ENCODE measurements at places on chromosomes 6 and 20.

DNA sequence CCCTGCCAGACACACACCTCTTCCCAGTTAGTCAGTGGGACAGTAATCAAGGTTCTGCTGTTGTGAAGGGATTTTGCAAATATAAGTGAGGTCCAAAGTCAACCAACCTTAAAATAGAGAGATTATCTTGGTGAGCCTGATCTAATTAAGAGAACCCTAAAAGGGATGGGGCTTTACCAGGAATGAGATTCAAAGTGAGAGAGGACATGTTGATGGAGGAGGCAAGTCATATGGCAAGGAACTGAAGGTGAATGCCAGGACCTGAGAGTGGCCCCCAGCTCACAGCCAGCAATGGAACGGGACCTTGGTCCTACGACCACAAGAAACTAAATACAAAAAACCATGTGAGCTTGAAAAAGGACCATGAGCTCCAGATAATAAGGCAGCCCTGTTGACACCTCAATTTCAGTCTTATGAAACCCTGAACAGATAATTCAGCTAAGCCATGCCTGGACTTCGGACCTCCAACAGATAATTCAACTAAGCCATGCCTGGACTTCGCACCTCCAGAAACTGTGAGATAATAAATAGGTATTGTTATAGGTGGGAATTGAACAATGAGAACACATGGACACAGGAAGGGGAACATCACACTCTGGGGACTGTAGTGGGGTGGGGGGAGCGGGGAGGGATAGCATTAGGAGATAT is 253.4 kb downstream of the GMPR start:
- DNase-seq: no peak

GRCh38 chr20:62697468-62697912 is 11.1 kb upstream of the NTSR1 start:
- no peak for DNase-seq

DNA sequence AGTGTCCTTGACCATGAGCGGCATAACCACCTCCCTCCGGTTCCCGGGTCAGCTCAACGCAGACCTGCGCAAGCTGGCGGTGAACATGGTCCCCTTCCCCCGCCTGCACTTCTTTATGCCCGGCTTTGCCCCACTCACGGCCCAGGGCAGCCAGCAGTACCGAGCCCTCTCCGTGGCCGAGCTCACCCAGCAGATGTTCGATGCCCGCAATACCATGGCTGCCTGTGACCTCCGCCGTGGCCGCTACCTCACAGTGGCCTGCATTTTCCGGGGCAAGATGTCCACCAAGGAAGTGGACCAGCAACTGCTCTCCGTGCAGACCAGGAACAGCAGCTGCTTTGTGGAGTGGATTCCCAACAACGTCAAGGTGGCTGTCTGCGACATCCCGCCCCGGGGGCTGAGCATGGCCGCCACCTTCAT is 4.9 kb downstream of the TUBB1 start:
- no peak for DNase-seq

DNA sequence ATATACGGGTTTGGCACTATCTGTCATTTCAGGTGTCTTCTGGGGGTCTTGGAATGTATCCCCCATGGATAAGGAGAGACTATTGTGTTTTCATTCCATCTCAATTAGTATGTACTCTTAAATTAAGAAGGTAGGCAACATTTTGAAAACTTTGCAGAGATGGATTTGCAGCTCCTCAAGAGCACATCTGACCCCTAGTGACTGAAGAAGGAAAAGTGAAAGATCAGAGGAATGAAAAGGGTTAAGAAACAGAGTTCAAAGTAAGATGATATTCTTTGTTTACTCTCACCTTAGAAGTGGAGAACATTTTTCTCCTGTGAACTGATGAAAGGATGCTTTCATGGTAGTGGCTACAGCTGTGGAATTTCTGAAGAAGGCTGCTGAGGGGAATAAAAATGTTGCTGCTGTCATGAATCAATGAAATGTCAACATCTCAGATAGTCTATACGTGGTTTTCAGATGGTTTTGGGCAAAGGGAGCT is 41.5 kb downstream of the SH3BGRL2 start:
- no peak for DNase-seq

GRCh38 chr20:21026951-21027350 is 79.2 kb downstream of the LINC00237 start:
- no peak for DNase-seq

- DNase-seq: no peak
These were observed 166.8 kb downstream of the IBTK start for GRCh38 chr6:82080767-82081166.

- no peak for DNase-seq
These were observed 362.6 kb downstream of the EPM2A start for GRCh38 chr6:145372671-145373151.

GRCh38 chr6:169155481-169155880 is 98.2 kb downstream of the THBS2 start:
- DNase-seq: no peak

Data from activated CD8-positive, alpha-beta memory T cell treated with anti-CD3 and anti-CD28 coated beads for 1 hour (primary cell).